ENCODE measurements at places on chromosomes 6 and 20.

DNA sequence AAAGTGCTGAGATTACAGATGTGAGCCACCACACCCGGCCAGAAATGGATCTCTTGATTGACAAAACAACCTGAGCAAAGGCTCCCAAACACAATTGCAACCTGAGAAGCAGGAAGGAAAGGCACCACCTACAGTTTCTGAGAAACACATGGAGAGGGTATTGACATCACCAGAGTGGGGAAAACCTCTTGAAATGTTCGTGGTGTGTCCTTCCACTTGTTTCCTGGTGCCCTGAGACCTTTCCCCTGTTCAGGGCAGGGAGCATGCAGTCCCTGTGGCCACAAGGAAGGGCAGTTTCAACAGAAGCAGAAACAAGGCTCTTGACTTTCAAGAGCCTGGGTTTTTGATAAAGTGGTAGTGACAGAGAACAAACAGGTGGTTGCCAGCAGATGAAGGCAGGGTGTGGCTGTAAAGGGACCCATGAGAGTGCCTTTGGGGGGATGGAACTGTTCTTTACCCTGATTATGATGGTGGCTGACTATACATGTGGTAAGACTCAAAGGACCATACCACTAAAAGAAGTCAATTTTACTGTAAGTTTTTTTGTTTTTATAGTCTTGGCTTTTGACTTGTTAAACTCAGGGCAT is 3.2 kb upstream of the BPIFA1 start:
- no peak for DNase-seq

DNA sequence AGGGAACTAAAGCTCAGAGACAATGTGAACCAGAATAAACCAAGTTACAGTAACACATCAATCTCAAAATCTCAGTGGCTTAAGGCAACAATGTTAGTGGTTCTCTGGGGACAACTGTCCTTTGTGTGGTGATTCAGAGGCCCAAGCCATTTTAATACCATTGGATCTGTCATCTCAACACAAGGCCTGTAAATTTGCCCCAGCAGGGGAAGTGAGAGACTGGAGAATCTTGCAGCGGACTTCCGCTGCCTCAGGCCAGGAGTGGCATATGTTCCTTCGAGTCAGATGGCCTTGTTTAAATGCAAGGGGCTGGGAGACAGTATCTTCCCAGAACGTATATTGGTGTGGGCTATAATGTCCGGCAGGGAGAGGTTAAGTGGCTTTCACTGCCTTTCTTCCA is 126.0 kb downstream of the CD83 start:
- no peak for DNase-seq

DNA sequence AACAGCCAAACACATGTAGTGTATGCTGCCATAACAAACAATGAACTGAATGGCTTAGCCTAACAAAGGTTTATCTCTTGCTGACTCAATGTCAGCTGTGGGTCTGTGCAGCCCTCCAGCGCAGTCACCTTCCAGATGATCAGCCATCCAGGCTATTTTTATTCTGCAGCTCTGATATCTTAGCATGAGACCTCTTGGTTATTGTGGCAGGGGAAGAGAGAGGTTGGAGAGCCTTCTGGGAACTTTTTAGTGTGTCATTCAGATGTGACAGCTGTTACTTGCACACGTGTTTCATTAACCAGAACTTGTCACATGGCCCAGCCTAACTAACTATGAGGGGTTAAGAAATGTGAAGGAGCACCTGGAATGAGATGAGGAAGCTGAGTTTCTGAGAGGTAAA is 202.5 kb downstream of the DHX35 start:
- DNase-seq = no peak

DNA sequence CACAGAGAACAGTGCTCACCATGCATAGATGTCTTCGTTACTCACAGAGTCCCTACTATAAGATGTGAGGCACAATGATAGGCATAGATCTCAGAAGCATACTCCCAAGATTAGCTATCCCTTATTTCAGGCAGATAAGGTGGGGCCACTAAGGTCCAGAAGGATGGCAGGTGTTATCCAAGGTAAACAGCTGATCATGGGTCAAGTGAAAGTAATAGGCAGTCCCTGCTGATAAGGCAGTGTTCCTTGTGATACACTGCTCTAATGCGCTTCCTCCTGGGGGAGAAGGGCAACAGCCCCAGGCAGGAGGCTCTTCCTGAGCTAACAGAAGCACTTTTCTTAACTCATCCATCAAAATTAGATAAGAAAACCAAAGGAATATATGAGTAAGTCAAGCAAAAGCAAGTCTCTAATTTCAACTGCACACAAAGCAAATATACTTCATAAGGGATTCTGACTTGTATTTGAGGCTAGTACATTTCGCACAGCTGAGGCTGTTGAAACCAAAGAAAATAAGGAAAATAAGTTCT is 42.2 kb downstream of the METTL24 start:
- no peak for DNase-seq

DNA sequence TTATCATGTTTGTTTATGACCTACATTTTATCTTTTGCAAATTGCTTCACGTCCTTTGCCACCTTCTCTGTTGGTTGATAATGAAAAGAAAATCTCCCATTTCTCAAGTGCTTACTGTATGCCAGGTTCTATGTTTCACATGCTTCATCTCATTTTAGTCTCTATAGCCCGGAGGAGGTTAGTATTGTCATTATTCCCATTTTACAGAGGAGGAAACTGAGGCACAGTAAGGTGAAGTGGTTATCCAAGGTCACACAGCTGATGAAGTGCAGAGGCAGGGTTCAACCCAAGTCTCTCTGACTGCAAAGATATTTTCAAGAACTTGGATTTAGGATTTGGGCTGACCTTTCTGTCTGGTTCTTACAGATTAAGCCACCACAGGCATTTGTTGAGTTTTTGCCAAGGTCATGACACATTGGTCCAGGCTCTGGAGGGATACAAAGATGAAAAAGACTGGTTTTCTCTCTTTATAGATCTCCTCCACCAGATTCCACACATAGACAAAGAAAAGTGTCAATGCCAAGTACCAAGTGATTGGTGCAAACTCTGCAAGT is 20.6 kb downstream of the CNBD2 start:
- no peak for DNase-seq

Data from NAMALWA (cell line).